ENCODE measurements at places on chromosomes 6 and 20. TPM values are rescaled to one million over a fixed set of nuclear protein-coding genes. Genes with fewer than 3 reads are reported as not detected.

Gene CDH4
- 0.10 TPM for total RNA-seq

Gene WFDC12
- 1.1 TPM for total RNA-seq

Gene ADAM33
- total RNA-seq: 53.2 TPM

Gene MUC21
- total RNA-seq: not detected

Gene FILIP1
- 7.9 TPM for total RNA-seq

Gene TAGAP
- 4.5 TPM for total RNA-seq

Gene SASH1
- 106 TPM for total RNA-seq

GRCh38 chr6:75693534-75693933 is 55.5 kb upstream of the MYO6 start:
- no peak for DNase-seq

- no peak for DNase-seq
These were observed 25.7 kb downstream of the MYCT1 start for GRCh38 chr6:152723398-152723797.

- DNase-seq: no peak
These were observed 505.3 kb upstream of the JAG1 start for GRCh38 chr20:11178946-11179654.

- no peak for DNase-seq
These were observed 1.0 kb downstream of the TRERF1 start for GRCh38 chr6:42450477-42451332.

GRCh38 chr6:108974201-108974600 is 120.4 kb downstream of the SESN1 start:
- no peak for DNase-seq
